ENCODE measurements at places on chromosomes 4 and X.

- DNase-seq: no peak
Measured at GRCh38 chrX:55159551-55159950, 60.6 kb upstream of the PAGE5 start.

DNA sequence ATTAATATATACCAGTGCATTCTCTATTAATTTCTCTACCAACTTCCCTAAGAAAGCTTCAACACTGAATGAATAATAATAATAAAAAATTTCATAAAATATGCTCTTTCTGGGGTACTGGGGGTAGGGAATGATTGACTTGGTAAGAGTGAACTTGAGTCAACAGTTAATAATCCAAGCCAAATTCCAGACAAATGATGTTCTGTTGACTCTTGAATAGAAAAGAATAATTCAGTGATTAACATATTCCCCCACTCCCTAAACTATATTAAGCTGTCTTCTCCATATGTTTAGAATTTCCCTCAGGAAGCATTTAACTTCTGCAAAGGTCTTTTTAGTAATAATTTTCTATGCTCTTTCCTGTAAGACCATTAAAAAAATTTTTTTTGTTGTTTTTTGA lies 12.3 kb downstream of the PGRMC2 start:
- DNase-seq: no peak

- DNase-seq: no peak
Measured at GRCh38 chr4:169625886-169626285, 5.5 kb downstream of the CLCN3 start.

- DNase-seq: peak; percentile 97
Measured at GRCh38 chr4:48340965-48341775, at the start of gene SLAIN2. SLAIN2 (plus strand) TSS chr4:48341529; CDS start chr4:48341740, 211 bp downstream.

DNA sequence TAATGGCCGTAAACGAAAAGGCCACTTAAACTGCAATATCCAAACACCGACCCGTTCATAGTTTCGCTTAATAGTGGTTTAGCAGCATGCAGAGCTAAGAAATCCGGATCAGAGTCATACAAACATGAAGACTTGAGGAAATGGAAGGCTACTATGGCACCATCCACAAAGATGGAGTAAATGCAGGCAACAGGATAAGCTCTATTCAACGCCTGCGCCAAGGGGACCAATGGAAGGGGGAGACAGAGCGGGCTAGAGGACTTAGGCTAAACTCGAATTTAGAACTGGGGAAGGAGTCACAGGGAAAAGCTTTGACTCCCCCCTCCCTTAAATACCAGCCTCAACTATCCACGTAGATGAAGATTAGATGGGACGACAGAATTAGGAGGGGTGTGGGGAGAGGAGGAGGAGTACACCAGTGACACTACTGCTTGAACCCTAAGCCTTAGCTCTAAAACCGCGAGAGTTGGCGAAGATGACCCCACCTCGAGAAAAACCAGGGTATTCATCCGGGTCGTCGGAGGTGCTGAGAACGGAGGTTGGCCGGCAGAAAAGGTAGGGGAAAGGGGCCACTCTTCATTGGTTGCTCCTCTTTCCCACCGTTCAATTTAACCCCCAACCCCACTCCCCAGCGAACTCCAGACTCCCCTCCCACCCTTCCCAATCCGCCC lies 3.5 kb downstream of the HUWE1 start:
- DNase-seq: no peak

GRCh38 chr4:112321776-112322684 lies 24.9 kb downstream of the ALPK1 start:
- peak; percentile 86 for DNase-seq

GRCh38 chr4:128768373-128768996 lies 41.0 kb upstream of the JADE1 start:
- no peak for DNase-seq

DNA sequence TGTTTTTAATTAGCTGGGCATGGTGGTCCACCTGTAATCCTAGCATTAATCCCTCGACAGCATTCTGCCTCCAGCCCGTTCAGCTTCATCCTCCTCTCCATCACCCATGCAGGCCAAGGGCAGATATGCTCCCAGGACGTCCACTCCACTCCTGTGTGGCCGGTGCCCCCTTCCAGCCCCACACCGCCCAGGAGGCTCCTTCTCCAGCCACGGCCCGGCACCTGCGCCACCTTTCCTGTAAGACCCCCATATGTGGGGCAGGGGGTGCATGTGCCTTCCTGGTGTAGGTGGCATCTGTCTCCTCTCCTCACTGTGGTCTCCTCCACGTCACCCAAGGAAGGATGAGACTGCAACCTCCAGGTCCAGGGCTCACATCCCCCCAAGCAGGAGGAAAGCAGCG lies 57.0 kb upstream of the MXD4 start:
- DNase-seq: no peak

DNA sequence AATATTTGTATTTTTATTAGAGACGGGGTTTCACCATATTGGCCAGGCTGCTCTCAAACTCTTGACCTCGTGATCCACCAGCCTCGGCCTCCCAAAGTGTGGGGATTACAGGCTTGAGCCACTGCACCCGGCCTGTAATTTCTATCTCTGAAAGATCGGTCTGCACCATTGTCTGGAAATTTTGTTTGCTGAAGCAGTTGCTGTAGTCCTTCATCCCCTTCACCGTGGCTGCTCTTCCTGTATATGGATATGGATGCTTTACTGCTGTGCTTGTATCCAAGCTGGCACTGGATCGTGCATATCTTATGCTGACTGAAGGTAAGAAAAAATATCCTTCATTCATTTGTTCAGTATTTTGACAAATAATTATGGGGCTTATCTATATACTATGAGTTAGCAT lies 338.4 kb upstream of the GNPDA2 start:
- DNase-seq: no peak

Data from stimulated activated CD4-positive, alpha-beta T cell treated with anti-CD3 and anti-CD28 coated beads, Interleukin-12 subunit alpha, Interleukin-12 subunit beta, amount 100 ng/mL, for 48 hours (primary cell).